ENCODE measurements at places on chromosomes 2 and 18. TPM values are rescaled to one million over a fixed set of nuclear protein-coding genes. Genes with fewer than 3 reads are reported as not detected.

The UNC50 gene
- 39.3 TPM for total RNA-seq

The DNAH6 gene
- total RNA-seq = 5.5 TPM

The NYAP2 gene
- total RNA-seq = not detected

The COL3A1 gene
- 30.4 TPM for total RNA-seq

The TFPI gene
- total RNA-seq = 23.5 TPM

The TMEM37 gene
- 17.4 TPM for total RNA-seq

The GALNT13 gene
- total RNA-seq = 8.3 TPM

The TCF23 gene
- not detected for total RNA-seq

The ALKAL2 gene
- 0.42 TPM for total RNA-seq

The ARHGEF33 gene
- total RNA-seq = 1.4 TPM

The IL1F10 gene
- total RNA-seq = not detected

The CRYGC gene
- total RNA-seq = not detected

The POTEJ gene
- total RNA-seq = 0.19 TPM

- DNase-seq = no peak
Observed at GRCh38 chr18:41613003-41613609, 341.9 kb upstream of the PIK3C3 start.

DNA sequence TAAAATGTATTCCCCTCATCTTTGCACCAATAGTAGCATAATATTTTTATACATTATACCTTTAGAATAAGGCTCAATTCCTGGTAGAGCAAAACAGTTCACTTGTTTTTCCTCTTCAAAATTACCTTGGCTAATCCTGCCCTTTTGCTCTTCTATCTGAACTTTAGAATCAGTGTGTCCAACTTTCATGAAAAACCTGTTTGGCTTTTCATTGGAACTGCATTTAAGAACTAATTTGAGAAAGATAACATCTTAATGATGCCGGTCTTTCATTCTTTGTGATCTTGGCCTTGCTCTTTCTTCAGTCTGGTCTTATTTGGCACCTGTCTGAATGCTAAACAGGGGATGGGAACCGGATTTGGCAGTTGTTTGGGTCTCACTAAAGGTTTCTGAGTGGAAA is 112.9 kb upstream of the CD302 start:
- DNase-seq = no peak

DNA sequence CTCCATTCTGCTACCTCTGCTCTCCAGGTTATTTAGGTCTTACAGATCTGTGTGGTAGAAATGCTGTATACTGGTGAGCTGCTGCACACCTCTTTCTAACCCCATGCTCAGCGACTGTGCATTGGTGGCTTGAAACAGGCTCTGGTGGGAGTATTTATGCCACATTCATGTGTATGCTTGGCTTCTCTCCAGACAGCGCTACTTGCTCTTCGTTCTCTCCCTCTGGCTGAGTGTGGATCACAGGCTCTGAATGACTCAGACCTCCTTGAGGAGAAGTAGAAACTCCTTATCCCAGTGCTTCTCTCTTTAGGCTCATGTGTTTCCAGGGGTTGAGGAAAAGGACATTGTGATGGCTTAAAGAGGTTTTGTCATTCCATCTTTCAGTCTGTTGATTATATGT is 54.9 kb downstream of the FHOD3 start:
- DNase-seq = no peak

DNA sequence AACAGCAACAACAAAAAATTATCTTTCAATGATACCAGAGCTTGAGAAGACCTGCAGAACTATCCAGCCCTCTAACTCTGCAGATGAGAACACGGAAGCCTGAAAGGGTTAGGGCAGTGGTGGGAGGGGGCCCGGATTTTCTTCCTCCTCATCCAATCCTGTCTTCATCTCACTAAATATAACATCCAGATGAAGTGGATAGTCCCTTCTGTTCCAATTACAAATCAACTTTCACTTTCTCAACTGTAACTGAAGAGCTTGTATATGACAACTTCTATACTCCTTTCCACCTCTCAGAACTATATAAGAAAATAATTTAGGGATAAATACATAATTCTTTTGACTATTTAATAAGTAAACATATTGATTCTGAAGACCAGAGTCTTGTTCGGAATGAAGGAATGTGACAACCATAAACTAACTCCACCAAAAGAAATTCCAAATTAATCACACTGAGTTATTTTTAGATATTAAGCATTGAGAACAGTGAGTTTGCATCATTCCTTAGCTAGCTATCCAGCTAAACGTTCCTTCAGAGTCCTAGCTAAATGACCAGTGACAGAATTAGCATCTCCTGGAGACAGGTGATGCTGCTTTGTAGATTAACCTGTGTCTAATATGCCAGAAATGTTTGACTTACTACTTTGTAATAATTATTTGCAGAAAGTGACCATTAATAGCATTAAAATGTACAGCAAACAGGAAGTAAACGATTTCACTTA is 32.7 kb downstream of the SFT2D3 start:
- DNase-seq = no peak

DNA sequence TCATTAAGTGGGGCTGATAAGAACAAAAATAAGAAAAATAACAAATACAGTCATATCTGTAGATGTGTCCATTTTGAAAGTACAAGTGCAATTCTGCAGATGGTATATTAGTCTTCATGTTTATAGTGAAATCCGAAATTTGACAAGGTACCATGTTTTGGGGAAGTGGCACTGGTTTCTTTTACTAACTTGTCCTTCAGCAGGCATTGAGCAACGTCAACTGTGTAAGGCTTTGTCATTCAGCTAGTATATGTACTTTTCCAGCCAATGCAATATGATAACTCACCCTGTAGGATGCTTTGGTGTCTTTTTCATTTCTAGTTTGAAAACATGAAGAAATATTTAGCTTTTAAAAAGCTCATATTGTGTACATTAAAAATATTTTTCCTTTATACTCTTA is 139.9 kb downstream of the MCFD2 start:
- no peak for DNase-seq

DNA sequence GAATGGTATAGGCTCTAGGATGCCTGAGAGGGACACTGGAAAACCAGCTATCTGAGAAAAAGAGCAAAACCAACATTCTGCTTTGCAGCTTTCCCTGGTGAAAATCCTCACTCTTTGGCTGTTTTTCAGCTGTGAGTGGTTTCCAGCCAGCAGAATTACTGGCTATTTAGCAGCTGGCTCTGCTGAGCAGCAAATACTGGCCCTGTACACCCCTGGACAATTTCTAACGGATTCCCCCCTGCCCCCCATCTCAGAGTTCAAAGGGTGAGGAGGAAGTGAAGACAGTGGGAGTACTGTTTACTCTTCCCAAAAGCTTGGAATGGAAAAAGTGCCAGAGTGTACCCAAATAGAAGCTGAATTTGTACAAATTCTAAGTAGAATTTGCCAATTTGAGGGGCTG is 26.1 kb upstream of the IMP4 start:
- no peak for DNase-seq

- no peak for DNase-seq
Observed at GRCh38 chr2:200609028-200609614, 23.3 kb downstream of the AOX1 start.

GRCh38 chr2:170966648-170967396 is 37.8 kb downstream of the GORASP2 start:
- DNase-seq = no peak

- no peak for DNase-seq
Observed at GRCh38 chr2:48227617-48228344, 302.2 kb upstream of the STON1 start.

DNA sequence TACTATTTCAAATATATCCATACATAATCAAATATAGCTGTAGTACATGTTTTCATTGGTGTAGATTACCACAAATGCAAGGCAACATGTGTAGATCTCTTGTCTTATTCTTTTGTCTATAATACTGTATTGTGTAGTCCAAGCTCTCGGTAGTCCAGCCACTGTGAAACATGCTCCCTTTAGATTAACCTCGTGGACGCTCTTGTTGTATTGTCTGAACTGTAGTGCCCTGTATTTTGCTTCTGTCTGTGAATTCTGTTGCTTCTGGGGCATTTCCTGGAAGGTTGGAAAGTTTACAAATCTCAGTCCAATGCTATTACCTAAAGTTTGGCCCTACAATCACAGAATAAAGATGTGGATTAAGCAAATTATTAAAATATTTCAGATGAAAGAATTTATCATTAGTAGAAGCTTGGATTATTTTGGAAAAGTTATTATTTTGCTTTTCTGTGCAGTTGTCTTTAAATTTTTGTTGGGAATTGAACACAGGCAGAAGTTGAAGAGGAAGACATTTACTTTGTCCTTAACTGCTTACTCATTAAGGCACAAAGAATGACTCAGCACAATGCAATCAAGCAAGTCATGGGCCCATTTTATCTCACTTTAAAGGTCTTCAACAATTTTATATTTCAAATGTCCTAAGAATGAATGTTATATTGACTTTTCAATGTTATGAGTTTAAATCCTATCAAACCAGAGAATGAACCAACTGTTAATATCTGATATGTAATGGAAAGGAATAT is 103.4 kb upstream of the CAVIN2 start:
- no peak for DNase-seq

- DNase-seq = no peak
Observed at GRCh38 chr2:171835386-171835785, 58.7 kb downstream of the SLC25A12 start.

GRCh38 chr2:211591426-211591825 is 947.2 kb downstream of the ERBB4 start:
- no peak for DNase-seq

DNA sequence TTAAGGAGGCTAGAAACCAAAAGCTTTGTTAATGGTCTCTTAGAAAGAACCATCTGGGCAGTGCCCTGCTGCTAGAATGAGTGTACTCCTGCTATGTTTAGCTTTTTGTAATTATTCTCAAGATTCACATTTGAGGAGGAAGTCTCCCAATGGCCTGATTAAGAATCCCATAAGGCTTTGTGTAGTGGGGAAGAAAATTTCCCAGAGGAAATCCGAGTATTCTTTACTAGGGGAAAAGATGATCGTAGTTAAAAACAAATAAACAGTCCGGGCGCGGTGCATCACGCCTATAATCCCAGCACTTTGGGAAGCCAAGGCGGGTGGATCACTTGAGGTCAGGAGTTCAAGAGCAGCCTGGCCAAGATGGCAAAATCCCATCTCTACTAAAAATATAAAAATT is 117.9 kb downstream of the PTRHD1 start:
- DNase-seq = no peak

DNA sequence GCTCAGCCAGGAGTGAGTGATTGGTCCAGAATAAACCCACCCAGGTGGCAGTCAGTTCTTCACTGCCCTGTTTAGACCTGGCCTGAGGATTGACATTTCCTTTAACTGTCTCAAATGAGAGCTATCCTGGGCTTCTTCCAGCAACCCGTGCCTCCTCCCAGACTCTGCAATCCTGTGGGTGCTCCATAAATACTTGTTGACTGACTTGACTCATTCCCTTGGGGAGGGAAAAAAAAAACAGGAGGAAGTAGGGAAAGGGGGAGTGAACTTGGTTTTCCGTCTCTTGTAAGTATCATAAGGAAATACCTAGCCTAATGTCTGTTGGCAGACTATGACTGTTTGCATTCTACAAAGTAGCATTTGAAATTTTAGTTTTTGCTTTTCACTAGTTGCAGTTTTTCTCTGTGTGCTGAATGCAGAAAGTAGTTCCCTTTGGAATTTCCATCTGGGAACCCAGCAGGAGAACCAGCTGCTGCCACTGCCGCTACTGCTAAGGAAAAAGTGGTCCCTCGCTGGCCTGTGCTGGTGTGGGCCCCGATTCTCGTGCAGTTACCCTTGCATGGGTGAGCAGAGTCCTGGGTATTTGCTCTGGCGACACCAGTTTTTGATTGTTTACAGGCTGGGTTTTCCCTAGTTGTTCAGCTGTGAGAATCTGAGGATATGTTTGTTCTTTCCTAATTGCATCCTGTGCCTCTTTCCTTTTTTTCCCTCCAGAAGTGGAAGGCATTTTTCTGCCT is 78.8 kb downstream of the TGOLN2 start:
- no peak for DNase-seq

GRCh38 chr2:43128559-43128955 is 97.8 kb downstream of the ZFP36L2 start:
- no peak for DNase-seq

GRCh38 chr2:101120124-101120996 is 30.8 kb downstream of the TBC1D8 start:
- no peak for DNase-seq

GRCh38 chr18:74513883-74514205 is 17.7 kb downstream of the CNDP2 start:
- DNase-seq = no peak

Measured in progenitor cell of endocrine pancreas (in vitro differentiated cells).